ENCODE measurements at places on chromosomes 11 and 22.

- no peak for DNase-seq
These were observed 6.9 kb downstream of the AQP11 start for GRCh38 chr11:77596626-77597025.

DNA sequence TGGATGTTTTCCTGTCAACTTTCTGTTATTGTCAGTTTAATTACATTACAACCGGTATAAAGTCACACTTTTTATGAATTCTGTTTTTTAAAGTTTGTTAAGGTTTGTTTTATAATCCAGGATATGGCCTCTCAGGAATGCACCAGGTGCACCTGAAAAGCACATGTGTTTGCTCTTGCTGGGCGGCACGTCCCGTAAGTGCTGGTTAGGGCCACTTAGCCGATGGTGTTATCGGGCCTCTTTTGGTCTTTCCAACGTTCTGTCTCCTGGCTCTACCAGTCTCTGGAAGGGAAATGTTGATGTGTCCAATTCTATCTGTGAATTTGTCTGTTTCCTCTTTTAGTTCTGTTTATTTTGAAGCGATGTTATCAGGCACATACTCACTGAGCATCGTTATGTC is 695.7 kb downstream of the BRD1 start:
- DNase-seq: no peak

- no peak for DNase-seq
These were observed 252.8 kb upstream of the CTSC start for GRCh38 chr11:88590361-88590760.

DNA sequence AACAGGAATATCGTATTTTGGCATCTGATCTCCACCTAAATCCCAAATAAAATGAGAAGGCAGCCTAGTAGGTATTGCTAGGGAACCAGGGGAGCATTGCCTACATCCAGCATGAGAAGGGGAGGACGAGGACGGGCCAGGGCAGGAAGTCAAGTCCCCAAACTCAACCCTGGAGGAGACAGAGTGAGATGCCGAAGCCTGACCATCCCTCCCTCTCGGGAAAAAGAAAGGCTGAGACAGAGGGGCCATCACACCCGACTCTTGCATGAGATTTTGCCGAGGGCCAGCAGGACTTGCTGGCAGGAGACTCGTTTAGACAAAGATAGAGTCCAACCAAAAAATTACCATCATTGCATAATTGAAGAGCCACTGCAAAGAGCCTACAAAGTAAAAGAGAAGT is 50.2 kb upstream of the SPATA19 start:
- DNase-seq: no peak

GRCh38 chr22:44755956-44756361 is 3.6 kb downstream of the ARHGAP8 start:
- DNase-seq: no peak

DNA sequence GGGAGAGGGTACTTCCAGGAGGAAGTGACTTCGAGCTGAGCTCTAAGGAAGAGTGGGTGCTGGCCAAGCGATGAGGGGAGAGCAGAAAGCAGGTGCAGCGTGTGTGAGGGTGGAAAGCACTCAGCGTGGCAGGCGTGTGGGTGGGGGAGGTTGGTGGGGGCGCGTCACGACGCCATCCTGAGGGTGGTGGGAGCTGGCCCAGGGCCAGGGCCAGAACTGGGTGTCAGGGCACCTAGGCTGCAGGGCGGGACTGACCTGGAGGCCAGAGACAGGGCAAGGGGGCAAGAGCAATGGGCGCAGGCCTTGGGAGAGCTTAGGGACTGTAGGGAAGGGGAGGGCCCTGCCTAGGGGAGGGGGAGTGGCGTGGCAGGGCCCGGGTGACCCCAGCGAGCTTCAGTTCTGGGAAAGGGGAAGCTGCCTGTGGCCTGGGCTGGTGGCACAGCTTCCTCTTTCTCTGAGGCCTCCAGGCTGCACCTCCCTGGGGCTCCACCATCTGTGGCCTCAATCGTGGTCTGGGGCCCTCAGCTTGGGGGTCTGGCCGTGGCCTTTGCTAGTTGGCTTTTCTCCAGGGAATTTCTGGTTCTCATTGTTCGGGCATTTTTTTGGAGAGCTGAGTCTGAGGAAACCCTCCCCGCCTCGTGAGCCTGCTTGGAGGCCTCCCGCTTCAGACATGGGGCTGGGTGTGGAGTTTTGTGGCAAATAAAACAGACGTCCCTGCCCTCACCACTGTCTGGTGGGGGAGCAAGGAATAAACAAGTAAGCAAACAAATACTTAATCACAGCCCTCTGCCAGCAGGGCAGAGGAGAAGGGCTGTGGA is 8.9 kb downstream of the RELT start:
- no peak for DNase-seq

DNA sequence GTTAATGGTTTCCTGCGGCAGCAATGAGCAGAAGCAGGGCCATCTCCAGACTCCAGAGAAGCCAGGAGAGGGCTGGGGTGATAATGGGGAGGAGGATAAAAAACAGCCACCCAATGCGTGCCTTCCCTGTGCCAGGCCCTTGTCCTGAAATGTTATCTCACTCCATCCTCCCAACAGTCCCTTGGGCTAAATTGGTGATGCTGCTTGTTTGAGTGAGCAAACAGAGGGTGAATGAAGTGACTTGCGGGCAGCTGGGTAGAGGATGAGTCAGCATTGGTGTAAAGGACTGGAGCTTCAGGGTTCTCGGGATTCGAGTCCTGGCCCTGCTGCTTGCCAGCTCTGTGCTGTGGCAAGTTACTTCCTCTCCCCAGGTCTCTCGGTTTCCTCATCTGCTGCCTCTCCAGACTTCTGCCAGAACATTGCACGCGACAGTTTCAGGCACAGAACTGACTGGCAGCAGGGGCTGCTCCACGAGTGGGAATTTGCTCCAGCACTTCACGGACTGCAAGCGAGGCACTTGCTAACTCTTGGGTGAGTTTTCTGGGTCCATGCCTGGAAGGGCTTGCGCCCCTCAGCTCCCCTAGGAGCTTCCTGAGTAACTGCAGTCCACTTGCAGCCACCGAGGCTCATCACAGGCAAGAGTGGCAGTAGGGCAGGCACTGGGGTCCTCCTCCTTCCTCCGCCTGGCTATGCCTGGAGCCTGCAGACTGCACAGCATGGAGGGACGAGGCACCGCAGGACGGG is at the start of gene P2RY6:
P2RY6 (plus strand) TSS at position 403 of the 744 bp plus-strand sequence. CDS start 24,181 bp downstream, outside the sequence.
- DNase-seq: peak; percentile 75

DNA sequence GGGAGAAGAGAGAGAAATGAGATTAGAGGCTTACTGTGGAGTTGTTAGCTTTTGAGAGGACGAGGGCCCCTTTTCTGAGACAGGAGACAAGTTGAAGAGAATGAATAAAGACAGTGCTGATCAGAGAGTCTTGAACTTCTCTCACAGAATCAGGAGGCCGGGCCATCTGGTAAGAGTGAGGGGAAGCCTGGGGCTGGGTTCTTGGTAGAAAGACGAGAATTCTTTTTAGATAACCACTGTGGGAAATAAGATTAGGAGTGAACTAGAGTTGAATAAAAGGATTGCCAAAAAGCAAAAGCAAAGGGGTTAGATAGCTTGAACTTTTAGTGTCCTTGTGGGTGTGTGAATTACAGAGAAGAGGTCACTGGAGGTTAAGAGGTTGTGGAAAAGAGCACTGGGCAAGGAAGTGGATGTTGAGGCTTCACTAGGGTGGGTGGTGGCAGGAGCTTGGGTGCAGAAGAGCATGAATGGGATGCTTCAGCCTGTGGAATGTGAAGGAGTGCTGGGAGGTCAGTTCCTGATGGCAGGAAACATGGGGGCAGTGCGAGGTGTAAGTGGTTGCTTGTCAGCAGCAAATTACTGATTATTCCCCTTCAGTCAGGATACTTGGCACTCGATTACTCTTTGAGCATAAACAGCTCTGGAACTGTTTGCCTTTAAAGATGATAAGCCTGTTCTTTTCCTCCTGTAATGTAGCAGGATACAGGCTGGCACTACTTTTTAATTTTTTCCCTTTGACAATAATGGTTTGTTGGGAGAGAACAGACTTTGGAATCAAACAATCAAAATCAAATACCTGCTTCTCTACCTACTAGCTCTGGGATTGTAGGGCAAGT is 98.3 kb downstream of the ARHGAP42 start:
- no peak for DNase-seq

- DNase-seq: no peak
These were observed 590 bp upstream of the IFITM10 start for GRCh38 chr11:1750840-1751530.

- no peak for DNase-seq
These were observed 11.7 kb upstream of the LRRC10B start for GRCh38 chr11:61496602-61497400.

GRCh38 chr22:27594474-27595134 is 207.0 kb downstream of the MN1 start:
- DNase-seq: no peak

DNA sequence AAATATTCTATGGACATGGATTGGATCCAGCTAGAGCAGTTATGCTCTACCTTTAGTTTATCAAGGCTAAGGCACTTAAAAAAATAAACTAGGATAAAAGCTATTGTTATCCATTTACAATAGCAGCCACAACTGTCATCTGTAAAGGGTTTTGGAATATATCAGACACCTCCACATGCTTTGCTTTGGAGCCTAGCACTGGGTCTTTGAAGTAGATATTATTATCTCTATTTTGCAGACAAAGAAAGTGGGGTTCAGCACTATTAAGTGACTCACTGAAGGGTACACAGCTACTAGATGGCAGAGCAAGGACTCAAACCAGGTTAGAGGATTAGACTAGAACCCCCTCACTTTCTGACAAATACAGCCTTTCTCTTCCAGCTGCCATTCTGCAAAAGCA is 82.0 kb downstream of the KCNJ1 start:
- no peak for DNase-seq

DNA sequence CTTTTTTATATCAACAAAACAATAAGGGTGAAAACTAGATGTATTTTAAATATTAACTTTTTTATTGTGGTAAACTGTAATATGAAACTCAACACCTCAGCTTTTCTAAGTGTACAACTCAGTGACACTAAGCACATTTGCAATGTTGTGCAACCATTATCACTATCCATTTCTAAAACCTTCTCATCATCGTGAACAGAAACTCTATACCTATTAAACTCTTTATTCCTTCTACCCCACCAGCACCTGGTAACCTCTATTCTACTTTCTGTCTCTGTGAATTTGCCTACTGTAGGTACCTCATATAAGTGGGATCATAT is 9.4 kb downstream of the HORMAD2 start:
- DNase-seq: no peak

- no peak for DNase-seq
These were observed 728.0 kb downstream of the DLG2 start for GRCh38 chr11:84899134-84899533.

- no peak for DNase-seq
These were observed 30.0 kb upstream of the PTPRJ start for GRCh38 chr11:47950396-47950795.
